ENCODE measurements at places on chromosomes 6 and 20.

DNA sequence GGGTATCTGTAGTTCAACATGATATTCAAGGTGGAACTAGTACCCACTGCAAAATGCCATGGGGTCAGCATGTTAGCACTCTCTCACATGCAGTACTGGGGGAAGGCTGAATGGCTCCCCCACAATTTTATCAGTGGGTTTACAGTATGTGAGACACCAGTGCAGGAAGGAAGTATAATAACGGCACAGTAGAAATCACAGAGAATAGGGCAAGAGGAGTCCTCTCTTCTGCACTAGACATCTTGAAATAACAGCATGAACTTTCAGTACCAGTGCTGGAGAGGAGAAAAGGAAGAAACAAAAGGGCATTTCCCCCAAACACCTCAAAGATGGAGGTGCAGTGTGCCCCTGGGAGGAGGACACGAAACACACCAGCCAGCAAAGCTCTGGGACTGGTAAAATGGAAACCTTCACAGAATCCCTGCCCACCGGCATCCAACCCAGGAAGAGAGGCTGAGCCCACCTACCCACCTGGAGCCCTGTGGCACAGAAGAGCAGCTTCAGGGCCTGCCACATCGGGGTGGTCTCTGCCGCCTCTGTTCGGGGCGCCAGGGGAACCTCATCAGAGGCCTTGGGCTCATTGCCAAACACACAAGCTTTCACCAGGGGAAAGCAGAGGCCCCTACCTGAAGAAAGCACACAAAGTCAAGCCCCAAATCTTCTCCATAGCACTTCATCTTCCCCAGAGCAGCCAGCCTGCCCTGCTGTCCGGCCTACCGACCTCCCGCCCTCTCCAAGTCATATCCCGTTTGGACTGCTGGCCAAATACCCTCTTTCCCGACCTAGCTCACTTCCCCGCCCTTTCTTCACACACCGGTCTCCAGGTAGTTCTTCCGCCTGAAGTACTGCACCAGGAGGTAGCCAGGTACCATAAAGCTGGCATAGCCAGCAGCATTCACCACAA lies 1.2 kb downstream of the SLC35B2 start:
- peak; percentile 43 for DNase-seq

DNA sequence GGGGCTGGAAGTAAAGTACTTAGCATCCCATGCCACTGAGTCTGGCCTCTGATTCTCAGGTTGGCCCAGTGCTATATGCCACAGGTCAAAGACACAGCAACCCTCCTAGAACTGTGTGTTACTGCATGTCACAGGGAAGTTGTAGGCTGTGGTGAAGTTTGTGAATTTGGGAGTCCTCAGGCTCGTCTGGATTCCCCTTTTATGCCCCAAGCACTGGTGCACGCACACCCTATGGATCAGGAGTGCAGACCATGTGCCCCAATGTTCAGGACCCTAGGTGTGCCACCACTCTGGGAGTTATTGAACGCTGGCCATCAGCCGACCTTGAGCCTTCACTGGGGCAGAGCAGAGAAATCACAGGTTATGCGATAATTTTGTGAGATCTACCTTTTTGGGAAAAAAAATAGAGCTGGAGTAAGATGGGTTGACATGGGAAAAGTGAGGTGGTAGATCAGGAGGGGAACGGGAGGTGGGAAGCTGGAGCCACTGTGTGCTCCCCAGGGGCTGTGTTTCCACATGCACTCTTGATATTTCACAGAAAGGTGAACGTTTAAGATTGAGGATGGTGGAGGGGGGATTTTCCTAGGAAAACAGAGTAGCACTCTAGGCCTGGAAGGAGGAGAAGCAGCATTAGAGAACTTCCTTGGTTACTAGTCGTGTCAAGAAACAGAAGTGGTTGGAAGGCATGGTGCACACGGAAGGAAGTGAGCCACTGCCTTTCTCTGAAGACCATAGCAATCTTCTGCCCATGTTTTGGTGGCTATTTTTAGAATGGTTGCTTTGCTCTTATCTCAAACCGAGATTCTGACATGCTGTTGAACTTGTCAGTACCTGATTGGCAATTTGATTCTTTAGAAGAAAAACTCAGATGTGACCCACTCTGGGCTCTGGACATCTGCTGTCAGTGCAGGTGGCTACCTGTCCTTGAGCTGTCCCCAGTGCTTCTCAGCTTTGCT lies 44.1 kb downstream of the DUSP22 start:
- DNase-seq: peak; percentile 23

- no peak for DNase-seq
Measured at GRCh38 chr20:62483613-62484458, 8.0 kb upstream of the GATA5 start.

DNA sequence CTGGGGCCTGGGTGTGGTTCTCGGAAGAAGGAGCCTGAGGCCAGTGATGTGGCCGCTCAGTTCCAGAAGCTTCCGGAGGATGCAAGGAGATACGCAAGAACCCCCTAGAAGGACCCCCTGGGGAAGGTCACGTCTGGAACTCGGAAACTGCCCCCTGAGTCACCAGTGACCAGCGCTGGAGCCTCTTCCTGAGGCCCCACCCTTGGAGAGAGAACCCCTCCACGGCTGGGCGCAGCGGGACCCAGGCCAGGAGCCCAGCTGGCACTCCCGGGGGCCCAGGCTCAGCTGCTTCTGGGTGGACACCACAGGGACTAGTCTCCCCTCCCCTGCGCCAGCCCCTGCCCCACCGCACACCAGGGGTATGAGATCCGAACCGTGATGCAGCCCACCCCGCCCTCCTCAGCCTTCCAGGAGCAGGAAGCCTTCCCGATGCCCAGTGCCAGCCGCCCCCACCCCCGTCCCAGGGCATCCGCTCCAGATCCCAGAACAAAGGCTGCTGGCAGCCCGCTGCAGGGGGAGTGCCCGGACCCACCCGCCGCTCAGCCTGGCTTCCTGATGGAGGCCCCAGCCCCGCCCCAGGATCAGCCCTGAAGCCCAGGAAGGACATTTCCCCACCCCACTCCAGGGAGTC lies 7.5 kb downstream of the LAMA5 start:
- peak; percentile 48 for DNase-seq

DNA sequence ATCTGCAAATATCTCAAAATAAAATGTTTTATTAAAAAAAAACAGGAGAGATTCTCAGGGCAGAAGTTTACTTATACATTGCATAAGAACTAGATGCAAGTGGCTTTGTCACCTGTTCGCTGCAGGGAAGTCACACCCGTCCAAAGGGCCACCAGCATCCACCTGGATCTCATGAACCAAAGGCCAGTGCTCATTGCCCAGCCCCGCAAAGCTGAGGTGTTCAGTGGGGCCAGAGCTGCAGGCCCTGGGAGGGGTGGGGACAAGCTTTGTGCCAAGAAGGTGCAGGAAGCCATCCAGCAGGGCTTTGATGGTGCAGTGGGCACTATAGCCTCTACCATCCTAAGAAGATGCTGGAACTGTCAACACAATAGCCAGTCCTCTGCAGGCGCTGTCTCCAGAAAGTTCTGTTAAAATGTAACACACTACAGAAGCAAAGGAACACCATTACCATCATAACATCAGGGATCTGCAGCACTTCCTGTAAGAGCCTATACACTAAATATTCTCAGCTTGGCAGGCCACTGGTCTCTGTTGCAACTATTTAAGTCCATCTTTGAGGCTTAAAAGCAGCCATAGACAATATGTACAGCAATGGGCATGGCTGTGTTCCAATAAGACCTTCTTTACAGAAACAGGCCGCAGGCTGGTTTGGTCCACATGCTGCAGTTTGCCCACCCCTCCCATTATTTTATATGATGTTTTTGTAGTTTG lies 15.7 kb upstream of the CD93 start:
- DNase-seq: no peak

DNA sequence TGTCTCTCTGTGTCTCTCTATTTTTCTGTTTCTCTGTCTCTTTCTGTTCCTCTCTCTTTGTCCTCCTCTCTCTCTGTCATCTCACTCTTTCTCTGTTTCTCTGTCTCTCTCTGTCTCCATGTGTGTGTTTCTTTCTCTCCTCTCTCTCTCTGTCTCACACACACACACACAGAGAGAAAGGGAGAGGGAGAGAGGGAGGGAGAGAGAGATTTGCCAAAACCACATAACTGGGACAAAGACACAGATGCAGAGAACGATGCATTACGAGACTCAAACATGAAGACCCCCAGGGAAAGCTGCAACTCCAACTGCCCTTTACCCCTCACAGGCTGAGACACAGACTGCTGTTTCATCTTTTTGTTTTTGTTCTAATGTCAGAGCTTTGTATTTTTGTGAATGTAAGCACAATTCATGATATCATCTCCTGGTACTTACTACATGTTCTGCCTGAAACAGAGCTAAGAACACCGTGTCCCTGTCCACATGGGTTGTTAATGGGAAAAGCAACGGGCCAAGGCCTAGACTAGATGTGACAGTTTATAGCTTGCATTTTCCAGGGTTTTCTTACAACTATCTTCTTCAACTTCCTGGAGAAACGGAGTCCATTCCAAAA lies 177.1 kb upstream of the ARID1B start:
- no peak for DNase-seq

GRCh38 chr20:20732641-20733040 lies 20.2 kb upstream of the RALGAPA2 start:
- no peak for DNase-seq

GRCh38 chr6:153956808-153957207 lies 82.2 kb upstream of the OPRM1 start:
- DNase-seq: no peak

GRCh38 chr20:37803438-37804307 lies 99.3 kb upstream of the VSTM2L start:
- no peak for DNase-seq

DNA sequence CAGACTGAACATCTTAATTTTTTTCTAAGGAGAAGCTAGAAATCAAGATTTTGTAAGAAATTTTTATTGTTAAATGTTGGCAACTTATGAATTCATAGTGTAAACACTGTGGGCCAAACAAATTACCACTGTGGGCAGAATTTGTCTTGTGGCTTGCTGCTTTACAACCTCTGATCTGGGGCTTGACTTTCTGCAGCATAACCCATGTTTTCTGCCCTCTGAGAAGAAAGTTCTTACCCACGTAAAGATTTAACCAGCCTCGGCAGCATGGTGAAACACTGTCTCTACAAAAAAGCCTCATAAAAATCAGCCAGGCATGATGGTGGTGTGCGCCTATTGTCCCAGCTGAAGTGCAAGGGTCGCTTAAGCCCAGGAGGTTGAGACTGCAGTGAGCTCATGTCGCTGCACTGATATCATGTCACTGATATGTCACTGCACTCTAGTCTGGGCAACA lies 12.9 kb downstream of the ITCH start:
- no peak for DNase-seq

- no peak for DNase-seq
Measured at GRCh38 chr6:34521463-34522285, 34.5 kb downstream of the SPDEF start.

DNA sequence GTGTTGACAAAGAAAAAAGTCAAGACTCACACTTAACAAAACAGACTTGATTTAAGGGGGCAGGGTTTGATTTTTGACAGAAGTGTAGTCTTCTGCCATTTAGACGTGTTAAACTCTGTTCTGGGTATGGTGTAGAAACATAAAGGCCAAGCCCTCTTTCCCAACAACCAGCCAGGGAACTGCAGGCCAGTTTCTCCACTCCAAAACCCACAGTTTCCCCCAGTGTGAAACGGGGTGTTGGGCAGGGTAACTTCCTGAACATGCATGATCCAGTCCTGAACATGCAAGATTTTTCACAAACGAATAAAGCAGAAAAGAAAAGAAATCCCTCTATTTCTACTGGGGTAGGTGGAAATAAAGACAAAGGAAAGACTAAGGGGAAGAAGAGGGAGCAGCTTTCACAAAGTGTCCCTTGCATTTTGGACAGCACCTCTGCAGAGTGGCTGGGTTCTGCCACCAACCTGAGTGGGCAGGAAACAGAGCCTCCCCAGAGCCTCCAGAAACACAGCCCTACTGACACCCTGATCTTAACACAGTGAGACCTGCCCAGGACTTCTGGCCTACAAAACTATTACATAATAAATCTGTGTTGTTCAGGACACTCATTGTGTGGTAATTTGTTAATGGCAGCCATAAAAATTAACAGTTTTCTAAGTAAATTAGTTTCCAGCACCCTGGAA lies 7.5 kb downstream of the APMAP start:
- no peak for DNase-seq

- no peak for DNase-seq
Measured at GRCh38 chr6:109506841-109507240, 23.8 kb upstream of the ZBTB24 start.

- no peak for DNase-seq
Measured at GRCh38 chr6:125008261-125008703, 46.0 kb downstream of the RNF217 start.

GRCh38 chr6:38215651-38216311 lies 396.3 kb downstream of the ZFAND3 start:
- DNase-seq: no peak

GRCh38 chr20:21505161-21505809 lies 8.6 kb downstream of the NKX2-2 start:
- peak; percentile 52 for DNase-seq

- DNase-seq: no peak
Measured at GRCh38 chr20:32087070-32087469, 22.4 kb upstream of the TM9SF4 start.

GRCh38 chr6:154113392-154113791 lies 74.4 kb downstream of the OPRM1 start:
- DNase-seq: no peak

DNA sequence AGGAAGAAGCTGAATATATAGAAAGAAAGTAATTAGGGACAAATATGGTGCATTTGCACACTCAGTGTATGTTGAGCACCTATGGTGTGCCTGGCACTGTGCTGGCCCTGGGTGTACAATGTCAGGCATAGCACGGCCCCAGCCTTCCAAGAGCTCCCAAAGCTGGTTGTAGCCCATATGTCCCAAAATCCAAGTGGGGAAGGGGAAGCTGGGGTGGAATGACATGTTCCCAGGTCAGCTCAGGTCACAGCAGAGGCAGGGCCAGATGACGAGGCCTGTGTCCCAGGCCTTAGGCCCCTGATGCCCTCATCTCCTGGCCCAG lies 170.0 kb downstream of the VEGFA start:
- no peak for DNase-seq

DNA sequence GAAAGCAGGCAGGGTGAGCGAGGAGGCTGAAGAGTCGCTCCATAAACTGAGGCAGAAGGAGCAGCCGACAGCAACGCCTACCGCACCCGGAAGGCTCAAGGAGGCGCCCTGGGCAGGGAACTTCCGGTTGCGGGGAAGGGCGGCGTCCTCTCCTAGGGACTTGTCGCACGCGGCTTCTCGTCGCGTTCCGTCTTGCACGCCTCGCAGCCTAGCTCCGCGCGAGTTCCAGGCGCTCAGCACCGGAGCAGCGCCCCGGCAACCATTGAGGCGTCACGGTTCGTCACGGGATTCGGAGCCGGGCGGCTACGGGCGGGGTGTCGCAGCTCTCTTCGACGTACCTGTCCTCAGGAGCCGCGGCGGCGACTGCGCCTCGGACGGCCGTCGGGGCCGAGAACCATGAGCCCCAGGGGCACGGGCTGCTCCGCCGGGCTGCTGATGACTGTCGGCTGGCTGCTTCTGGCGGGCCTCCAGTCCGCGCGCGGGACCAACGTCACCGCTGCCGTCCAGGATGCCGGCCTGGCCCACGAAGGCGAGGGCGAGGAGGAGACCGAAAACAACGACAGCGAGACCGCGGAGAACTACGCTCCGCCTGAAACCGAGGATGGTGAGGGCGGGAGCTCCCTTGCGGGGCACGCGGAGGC lies at the start of gene SPACA1:
SPACA1 (plus strand) TSS at position 332 of the 641 bp plus-strand sequence; CDS start at position 397, 65 bp downstream.
- DNase-seq: no peak

Measured in left hindlimb (tissue), 1 donor.